ENCODE measurements at places on chromosomes 1 and 21.

- no peak for DNase-seq
Observed at GRCh38 chr1:56363007-56363770, 216.2 kb downstream of the PLPP3 start.

GRCh38 chr1:155982106-155982505, 3.8 kb upstream of the ARHGEF2 start:
- peak; percentile 38 for DNase-seq

DNA sequence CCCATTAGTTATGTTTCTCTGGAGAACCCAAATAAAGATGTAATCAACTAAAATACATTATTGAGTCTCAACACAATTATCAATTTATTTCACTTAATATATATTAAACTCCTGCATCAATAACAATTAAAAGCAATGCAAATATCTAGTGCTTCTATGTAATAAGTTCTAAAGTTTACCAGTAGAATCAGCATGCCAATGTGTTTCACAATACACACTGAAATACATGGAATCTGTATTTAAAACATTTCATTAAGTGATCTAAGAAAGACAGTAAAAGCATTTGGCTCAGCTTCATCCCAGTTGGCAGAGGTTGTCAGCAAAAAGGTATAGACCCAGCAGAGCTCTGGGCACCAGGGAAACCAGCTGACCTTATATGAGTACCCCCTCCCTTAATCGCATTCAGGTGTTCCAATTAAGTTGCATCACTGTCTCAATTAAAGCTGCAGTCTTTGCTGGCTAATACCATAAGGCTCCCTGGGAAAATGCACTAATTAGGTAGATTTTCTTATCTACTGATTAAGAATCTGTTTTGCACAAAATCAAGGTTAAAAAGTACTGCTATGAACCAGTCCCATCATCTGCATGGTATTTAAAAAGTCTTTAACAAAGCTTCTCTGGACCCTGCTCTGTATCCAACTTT, 63.1 kb downstream of the NIBAN1 start:
- no peak for DNase-seq

GRCh38 chr1:246794828-246795671, 70.8 kb downstream of the SCCPDH start:
- no peak for DNase-seq

DNA sequence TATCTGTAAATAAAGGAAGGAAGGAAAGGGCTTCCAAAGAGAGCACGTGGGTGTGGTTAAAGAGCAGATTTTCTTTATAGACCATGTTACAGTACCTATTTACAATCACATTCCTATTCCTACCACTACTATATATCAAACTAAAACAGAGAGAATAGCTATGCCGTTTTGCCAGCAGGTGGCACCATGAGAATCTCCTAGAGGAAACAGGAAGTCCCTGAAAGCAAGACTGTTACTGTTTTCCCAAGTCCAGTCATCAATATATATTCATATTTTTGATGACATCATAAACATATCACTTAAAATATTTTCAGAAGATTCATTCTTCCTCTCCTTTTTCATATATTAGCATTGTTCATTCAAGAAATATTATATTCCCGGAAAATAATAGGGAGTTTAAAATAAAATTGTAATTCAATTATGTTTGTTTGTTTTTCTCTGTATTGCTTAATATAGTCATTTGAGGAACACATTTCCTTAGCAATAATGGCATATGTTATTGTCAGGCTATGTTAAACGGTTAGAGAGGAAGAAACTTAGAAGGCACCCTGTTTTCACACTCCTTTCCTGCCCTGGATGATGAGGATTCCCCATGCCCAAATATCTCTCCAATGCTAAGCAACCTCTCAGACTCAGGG, 6.6 kb downstream of the CCDC190 start:
- peak; percentile 85 for DNase-seq

GRCh38 chr1:203954788-203955552, 93.6 kb downstream of the SNRPE start:
- DNase-seq = no peak

GRCh38 chr1:239997515-239998311, 94.0 kb upstream of the FMN2 start:
- DNase-seq = no peak

GRCh38 chr1:56574794-56575193, 4.6 kb downstream of the PLPP3 start:
- no peak for DNase-seq

DNA sequence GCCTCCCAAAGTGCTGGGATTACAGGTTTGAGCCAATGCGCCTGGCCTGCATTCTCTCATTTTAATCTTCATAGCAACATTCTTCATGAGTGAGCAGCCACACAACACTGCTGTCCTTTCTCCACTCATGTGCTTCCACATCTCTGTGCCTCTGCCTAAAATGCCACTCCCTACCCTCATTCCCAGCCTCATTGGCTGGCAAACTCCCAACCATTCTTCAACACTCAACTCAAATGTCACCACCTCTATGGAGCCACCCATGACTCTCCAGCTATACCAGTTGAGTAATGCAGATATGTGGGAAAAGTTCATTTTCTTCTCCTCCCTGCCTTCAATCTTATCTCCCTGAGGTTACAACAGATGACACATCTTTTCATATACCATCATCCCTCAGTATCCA, 53.9 kb upstream of the ZC3H12A start:
- DNase-seq = no peak

DNA sequence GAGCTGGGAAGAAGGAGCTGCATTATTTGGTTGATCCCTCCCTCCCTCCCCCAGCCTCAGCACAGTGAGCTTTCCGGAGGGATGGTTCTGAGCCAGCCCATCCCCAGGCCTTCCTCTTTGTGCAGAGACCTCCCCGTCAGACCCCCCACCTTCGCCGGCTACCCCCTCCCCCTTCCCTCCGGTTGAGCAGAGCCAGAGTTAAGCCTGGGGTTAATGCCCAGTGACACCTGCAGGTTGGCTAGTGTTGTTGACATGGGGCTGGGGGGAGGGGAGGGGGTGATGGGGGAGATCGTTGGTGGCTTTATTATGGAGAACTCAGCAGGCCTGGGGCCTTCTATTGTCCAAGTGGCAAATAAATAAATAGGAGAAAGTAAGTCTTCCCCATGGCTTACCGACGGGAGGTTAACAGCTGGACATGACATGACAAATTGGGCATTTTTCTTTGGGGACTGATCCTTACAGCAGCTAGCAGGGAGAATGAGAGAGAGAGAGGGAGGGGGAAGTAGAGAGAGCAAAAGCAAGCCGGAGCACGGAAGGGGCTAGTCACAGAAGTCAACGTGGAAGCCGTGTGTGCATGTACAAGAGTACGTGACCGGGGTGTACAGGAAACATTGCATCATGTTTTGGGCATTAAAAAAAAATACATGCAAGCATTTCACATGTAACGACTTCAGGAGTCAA, 131.1 kb downstream of the TMEM53 start:
- DNase-seq = no peak

DNA sequence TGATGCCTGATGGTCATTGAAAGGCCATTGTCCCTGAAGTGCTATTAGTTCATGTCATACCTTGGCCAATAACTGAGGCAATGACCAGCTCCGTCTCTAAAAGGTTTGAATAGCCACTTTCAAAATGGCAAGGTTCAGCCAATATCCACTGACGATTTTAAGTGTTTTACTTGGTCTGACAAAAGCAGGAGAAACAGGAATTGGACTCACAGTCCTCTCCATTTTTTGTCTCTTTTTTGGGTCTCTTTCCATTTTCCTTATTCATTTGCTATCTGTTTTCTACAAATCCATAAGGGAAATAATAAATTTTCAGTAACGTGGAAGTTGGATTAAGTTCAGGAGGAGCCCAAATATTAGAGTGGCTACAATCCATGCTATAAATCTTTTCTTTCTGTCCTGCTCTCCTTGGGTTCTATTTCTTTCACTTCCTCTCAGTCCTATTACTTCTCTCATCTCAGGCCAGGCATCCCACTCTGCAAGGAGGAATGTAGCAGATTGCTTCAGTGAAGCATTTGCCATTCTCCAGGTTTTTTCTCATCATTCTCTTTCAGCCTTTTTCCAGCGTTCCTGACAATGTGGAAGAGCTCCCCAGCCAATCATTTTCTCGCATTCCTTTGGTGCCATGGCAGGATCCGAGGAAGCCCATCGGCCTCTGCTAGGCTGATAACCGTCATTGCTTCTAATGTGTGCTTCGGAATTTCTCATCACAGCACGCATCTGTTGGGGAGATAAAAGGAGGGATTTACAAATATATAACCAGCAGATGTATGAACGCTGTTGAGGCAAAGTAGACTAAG, 414.5 kb downstream of the ADGRL2 start:
- DNase-seq = no peak

GRCh38 chr1:81922955-81923354, 122.2 kb downstream of the ADGRL2 start:
- no peak for DNase-seq

DNA sequence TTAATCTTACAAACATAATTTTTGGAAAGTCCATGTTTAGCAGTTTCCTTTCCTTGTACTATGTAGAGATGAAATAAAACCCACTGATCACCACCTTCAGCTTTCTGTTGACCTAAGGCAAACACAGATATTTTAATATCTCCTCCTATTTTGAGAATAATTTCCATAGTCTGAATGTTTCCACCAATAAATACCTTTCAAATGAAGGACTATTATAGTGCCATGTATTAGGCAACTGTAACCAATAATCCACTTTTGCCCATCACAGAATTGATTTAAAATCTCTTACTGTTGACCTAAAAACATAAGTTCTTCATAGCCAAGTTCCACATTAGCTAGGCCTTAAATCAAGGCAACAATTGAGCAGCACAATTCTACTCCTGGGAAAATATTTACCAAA, 1.8 kb downstream of the CDC42BPA start:
- DNase-seq = no peak

DNA sequence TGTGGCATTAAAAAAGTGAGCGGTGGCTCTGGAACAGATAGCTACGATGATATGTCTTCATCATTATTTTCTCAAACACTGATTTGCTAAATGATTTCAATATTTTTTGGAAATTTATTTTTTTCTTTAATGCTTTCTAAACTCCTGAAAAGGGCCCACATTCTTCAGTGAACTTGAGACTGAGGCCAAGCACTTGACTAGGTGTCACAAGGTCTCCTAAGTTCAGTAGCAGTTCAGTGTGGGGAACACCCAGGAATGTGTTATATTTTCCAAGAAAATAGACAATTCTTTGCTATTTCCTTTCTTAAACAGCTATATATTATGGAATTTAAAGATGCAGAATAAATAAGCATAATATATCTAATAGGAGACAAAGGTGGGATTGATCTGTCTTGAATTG, 850.9 kb downstream of the USP25 start:
- no peak for DNase-seq
